ENCODE measurements at places on chromosomes 12 and 14. TPM values are rescaled to one million over a fixed set of nuclear protein-coding genes. Genes with fewer than 3 reads are reported as not detected.

GNB3 gene
- 0.21 TPM for total RNA-seq

GRCh38 chr12:6647083-6647604 is at the start of gene ACRBP:
Gene ACRBP, minus strand, starts transcription at chr12:6647432. Its CDS starts 66 bp downstream, at chr12:6647366.
- DNase-seq = no peak

DNA sequence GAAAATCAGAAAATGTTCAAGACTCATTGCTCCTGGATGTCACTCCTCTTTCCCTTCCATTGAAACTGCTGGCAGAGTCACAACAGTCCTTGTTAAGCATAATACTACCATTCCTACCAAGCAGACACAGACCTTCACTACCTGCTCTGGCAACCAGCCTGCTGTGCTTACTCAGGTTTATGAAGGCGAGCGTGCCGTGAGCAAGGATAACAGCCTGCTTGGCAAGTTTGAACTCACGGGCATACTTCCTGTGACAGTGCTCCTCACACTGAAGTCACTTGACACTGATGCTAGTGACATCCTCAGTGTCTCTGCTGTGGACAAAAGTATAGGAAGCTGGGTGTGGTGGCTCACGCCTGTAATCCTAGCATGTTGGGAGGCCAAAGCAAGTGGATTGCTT is 15.7 kb upstream of the PHETA1 start:
- no peak for DNase-seq

GRCh38 chr12:47272412-47273190 is 192.8 kb upstream of the AMIGO2 start:
- DNase-seq = no peak

TAPBPL gene
- total RNA-seq = 7.8 TPM

DNA sequence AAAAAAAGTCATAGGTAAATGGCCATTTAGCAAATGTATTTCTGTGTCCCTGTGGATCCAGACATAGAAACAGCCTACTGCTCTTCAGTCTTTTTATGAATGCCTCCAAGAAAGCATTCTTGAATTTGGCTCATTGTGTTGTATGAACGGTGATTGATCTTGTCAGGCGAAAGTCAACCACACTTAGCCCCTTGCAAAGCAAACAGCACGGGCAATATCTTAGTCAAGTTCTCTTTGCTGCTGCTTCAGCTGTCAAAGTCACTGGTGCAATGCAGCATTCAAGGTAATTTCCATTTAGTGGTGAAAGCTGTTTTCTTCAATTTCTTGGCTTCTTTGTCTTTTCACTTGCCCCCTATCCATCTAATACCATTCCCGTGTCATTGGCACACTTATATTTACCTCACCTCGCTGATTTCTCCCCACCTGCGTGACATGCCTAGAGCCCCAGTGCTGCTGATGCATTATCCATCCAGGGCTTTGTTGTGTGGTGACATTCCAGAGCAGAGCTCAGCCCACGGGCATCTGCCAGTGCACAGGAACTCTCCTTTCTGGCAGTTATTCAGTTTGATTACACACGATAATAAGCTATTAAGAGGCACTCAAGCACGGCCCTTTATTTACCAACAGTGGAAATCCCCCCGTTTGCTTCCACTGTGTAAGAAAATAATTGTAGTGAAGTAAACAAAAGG is 362.3 kb upstream of the NOVA1 start:
- no peak for DNase-seq

DNA sequence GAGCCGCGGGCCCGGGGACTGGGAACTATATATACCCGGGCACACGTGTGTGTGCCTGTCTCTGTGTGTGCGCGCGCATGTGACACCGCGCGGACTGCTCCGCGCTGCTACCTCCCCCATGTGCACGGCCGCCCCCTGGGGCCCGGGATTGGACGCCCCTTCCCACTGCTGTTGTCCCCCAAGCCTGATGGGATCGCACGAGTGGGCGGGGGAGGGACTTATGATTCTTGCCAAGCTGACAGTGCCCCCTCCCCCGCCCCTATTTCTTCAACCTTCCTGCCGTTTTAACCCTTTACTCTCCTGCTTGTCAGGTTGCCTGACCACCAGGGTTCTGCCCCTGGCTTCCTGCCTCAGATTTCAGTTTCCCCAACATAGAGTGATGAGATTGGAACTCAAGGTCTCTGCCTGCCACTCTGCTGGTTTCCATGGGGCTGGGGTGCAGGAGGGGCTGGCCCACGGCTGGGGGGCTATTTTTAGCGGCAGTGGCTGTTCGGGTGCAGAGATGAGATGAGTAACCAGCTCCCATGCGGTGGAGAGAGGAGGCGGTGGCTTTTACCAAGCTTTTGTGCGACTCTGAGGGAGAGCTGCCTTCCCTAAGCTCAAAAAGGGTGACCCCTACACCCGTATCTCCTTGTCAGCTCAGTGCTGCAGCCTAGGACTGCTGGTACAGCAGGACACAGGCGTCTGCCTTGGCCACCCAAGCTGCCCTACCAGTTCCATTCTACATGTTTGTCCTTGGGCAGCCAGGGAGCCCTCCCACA is at the start of gene DDN:
DDN (minus strand) TSS at position 5 of the 761 bp plus-strand sequence. CDS start 88 bp downstream, outside the sequence.
- no peak for DNase-seq

All from Panc1 (cell line).